NCI-H524 treated with DMSO at 0.1 percent for 48 hours (cell line): ENCODE measurements at places on chromosomes 7 and 10.

DNA sequence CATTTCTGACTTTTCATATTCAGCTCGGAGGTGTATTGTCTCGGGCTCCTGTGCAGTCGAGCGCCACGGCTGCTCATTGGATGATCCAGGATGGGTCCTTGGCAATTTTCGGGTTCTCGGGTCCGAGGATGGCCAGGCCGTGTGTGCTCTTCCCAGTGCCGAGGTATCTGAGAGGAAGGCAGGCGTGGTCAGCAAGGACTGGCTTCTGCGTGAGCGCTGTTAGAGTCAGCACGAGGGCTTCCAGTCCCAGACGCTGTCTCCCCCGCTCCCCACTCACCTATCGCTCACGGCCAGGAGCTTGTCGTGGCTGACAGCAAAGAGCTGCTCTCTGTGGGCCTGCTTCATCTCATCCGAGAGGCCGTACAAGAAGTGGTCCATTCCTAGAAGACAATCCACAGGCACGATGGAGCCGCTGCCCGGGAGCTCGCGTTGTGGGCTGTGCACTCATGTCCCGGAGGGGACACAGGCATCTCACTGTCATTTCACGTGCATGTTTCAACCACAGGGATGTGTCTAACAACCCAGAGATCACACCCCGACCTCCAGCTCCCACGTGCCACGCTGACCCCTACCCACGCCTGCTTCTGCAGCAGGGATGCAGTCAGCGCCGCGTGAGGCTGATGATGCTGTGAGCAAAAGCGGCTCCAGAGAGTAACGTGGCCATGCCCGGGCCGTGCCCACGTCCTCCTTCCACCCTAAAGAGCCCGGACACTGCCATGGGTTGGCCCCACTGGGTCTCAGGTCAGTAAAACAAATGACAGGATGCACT, 34.4 kb downstream of the PITRM1 start:
- no peak for DNase-seq

GRCh38 chr7:87877366-87878040, 1.2 kb downstream of the DBF4 start:
- no peak for DNase-seq

- DNase-seq: no peak
Measured at GRCh38 chr7:111027396-111027795, 63.5 kb upstream of the LRRN3 start.

- no peak for DNase-seq
Measured at GRCh38 chr10:124012583-124012982, 80.8 kb downstream of the CHST15 start.

- peak; percentile 56 for DNase-seq
Measured at GRCh38 chr10:128069351-128070051, 56.7 kb downstream of the MKI67 start.

DNA sequence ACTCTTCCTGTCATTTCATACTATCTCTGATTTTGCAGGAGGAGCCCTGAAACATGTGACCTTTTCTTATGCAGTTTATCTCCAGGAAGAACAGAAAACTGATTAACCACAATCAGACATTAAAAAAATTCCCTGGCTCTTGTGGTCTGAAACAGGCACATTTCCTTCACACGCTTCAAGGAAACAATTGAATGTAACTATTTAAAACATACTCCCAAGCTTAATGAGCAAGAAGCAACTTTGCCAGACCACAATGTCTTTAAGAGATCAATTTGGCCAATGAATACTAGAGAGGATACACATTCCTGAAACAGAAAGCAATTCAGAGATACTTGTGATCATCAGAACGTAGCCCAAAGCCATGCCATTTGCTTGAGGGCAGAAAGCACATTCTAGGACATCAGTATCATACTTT, 65.8 kb downstream of the PIP4K2A start:
- no peak for DNase-seq

DNA sequence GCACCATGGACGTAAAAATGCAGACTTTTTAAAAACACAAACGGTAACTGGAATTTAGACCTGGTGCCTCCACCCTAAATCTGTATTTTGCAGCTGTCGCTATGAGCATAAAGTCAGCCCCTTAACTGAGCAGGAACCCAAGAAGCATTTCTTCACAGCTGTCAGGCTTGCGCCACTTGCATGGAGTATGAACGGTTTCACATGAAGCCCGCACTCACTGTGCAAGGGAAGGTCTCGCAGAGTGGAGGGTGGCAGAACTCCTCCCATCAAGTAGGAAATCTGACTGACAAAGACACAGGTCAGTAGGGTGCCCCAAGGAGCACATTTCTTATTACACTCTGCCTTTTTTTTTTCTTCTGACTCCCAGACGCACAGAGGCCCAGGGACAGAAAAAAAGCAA, 58.5 kb downstream of the ELMO1 start:
- DNase-seq: no peak

DNA sequence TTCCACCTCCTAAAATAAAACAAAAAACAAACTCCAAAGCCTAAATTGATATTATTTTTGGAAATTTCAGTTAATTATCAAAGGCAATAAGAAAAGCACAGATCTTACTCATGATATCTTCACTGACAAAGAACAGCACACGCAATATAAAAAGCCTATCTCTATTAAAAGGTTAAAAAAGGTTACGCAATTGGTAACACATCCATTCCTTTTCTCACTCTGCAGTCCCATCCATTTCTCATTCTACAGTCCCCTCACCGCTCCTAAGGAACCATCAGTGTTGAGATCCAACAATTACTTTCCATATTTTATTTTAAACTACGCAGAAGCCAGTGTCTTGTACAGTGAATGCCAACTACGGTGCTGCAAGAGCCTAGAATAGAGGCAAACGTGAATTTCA, 1.3 kb downstream of the SEC61G start:
- DNase-seq: no peak

- DNase-seq: no peak
Measured at GRCh38 chr7:1940863-1941262, 270.8 kb downstream of the ELFN1 start.

GRCh38 chr7:21828841-21829240, 116.9 kb downstream of the CDCA7L start:
- DNase-seq: no peak

DNA sequence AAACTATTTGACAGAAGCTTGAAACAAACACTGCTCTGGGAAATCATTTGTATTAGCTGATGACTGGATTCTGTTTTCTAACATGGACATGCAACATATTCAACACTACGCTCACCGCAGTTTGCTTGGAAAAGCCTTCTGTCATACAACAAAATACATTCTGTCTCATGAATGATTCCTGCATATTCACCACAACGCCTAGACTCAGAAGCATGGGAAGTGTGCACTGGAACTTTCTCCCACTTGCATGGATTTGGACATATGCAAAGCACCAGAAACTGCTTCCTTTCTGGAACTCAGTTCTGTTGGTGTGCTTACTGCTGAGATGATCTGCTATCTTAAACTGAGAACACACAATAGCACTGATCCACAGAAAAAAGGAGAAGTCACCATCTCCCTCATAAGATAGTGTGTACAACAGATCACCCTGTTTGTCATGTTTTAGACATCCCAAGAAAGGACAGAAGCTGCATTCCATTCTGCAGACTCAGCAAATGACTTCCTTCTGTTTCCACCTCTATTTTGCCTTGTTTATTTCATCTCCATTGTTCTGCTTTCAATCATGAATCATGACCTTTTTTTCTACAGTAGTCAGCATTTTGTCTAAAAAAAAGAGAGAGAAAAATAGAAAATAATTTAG, 115.8 kb downstream of the HTR7 start:
- no peak for DNase-seq

- no peak for DNase-seq
Measured at GRCh38 chr10:76935941-76936613, 701.5 kb downstream of the KCNMA1 start.

GRCh38 chr7:117134889-117135552, 181.7 kb downstream of the ST7 start:
- no peak for DNase-seq

DNA sequence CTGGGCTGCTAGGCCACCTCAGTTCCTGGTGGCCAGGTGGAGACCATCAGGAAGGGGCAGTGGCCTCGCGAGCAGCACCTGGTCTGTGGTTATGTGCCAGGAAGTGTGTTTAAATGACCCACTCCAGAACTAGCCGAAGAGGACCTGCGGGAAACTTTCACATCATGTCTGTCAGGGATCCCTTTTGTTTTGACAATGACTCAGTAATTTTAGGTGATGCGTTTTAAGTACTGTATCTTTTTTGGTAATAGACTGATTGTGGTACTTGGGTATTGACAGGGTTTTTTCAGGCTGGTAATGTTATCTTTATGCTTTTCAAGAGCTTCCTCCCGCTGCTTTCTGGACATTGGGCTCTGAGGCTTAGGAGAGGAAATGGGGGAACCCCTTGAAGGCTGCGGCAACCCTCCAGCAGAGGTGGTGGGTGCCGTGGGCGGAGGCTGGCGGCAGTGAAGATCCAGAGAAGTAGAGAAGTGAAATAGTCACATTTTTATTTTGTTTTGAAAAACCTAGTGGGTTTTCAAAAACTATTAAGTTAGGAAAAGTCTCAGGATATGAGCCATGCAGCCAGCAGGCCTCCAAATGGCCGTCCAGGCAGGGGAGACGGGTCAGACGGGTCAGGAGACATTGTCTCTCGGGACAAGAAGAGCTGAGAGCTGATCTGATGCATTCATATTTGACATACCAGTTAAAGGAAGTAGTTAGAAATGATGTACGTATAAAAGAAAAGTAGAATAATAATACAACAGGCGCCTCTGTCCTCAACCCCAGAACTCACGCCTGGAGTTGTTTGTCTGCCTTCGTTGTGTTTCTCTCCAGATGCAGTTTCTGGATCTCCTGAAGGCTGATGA, 27.7 kb downstream of the PPP2R2D start:
- DNase-seq: no peak

- DNase-seq: no peak
Measured at GRCh38 chr10:102407425-102408130, 11.0 kb downstream of the PSD start.

DNA sequence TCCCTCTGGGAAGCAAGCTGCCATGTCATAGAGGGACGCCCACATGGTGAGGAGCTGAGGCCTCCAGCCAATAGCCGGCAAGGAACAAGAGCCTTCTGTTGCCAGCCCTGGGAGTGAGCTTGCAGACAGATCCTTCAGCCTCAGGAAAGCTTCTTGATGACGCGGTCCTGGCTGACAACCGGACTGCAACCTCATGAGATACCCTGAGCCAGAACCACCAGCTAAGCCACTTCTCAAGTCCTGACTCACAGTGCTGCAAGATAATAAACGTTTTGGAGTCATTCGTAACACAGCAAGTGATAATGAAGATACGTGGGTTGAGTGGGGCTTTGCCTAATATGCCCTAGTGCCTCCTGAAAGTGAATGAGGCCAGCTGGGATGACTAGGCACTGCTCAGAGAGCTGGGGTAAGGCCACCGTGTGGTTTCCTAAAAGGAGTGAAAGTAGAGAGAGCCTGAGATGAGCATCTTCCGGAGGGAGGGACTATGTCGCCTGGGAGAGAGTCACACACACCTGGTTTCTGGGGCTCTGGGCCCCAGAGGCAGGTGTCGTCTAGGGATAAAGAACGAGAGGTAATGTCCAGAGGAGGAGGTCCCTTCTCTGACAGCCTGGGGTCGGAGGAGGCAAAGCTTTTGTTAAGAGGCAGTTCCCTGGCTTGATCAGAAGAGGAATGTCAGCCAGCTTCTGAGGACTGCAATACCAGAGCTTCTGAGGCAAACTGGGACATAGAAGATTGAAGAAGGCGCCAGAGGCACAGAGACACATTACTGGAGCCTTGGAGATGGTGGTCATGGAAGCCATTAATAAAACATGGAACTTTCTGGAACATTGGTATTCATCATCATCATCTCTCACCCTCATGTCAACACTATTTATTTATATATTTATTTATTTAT, 53.6 kb downstream of the PYROXD2 start:
- DNase-seq: no peak

DNA sequence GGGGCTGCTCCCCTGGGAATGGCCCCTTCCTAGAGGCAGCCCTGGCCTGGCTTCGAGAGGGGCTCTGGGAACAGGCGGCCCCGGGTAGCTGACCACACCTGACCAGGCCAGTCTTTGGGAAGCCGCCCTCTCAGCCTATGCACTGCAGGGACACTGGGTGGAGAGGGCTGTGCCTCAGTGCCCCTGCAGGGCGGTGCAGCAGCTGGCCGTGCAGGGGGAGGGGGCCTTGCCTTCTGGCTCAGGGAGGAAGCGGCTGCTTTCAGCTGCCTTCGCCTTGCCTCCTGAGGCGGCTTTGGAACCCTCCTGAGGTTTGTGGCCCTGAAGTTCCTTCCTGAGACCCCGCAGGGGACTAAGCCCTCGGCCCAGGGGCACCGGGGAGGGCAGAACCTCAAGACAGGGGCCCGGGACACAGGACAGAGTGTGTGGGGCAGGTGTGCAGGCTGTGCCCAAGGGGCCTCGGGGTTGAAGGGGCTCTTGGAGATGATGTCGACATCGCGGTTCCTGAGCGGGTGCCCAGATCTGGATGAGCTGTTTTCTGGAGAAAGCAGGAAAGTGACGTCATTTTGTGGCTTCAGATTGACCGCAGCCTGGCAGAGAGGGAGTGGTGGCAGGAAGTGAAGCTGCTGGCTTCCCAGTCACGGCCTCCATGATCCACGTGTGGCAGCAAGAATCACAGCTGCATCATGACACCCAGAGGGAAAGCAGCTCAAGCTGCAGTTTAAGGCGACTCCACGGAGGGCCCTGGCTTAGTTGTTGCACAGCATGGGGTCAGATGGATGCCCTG, 17.7 kb downstream of the ADAM8 start:
- DNase-seq: no peak

DNA sequence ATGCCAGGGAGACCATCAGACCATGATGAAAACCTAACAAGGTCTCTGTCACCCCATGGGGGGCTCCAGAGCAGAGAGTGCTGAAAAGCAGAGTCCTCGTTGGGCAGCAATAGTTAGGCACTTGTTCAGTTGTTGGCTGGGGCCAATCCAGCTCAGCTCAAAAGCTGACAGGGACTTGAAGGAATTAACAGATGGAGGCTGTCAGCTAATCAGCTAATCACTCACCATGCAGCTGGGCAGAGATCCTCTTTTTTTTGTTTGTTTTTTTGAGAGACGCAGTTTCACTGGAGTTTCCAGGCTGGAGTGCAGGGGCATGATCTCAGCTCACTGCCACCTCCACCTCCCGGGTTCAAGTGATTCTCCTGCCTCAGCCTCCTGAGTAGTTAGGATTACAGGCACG, 18.1 kb downstream of the CEP55 start:
- peak; percentile 28 for DNase-seq

DNA sequence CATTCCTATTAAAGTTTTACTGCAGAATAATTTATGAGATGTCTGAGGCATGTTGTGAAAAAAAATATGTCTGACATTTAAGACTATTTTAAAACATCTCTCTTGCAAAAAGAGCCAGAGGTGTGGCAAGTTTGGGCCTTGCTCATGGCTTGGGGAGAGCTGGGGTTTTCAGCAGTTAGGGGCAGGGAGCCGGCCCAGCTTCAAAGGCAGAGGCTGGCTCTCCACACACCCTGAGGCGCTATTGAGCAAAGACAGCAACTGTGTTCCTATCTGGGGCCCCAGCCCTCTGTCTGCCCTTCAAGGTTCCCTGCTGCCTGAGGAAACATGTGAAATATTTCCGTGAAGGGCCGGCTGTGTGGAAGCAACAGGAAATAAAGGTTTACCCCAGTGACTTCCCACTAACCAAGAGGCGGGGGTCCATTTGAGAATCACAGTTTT, 94.0 kb downstream of the SORBS1 start:
- DNase-seq: no peak

GRCh38 chr10:31147210-31147608, 115.5 kb upstream of the ZNF438 start:
- no peak for DNase-seq

GRCh38 chr7:32957326-32958045, at the start of gene FKBP9:
TSS of gene FKBP9 (plus strand) at chr7:32957440. CDS start at chr7:32957574, 134 bp downstream.
- DNase-seq: no peak
